Activated T-helper 1 cell treated with Interleukin-2 at 50 U/mL for 16 hours (primary cell): ENCODE measurements at places on chromosomes 11 and 22.
A peak's percentile ranks its signal among the peaks of the same experiment; 100 is the strongest.

DNA sequence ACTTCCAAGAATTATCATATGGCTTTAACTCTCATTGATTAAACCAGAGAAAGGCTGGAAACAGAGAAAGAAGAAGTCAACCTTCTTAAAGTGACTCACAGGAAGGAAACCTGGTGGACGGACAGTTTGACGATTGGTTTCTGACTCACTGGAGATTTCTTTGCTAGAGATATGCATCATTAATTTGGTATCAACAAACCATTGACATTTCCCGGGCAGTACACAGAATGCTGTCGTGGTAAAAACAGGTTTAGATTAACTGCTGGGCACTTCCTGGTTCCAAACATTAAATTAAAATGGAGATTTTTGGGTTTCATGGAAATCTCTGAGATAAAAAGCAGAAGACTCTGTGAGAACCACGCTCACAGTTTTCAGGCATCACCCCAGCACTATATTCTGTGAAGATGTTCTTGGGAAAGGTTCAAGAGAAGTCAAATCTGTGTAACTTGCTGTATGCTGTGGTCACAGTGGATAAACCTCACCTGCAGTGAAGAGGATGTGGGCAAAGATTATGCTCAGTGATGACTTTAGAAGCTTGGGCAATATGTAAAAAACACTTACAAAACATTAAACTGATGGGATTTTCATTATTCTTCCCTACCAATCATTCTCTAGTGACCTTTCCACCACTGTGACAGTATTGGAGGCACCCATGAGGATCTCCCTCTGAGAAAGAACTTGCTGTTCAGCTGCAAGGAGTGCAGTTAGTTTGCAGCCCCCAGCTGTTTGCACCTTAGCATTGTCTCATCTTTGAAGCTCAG is 61.1 kb upstream of the CD44 start:
- DNase-seq, result peak; percentile 21

- DNase-seq, result no peak
These were observed 39.7 kb downstream of the DEUP1 start for GRCh38 chr11:93370260-93370659.

DNA sequence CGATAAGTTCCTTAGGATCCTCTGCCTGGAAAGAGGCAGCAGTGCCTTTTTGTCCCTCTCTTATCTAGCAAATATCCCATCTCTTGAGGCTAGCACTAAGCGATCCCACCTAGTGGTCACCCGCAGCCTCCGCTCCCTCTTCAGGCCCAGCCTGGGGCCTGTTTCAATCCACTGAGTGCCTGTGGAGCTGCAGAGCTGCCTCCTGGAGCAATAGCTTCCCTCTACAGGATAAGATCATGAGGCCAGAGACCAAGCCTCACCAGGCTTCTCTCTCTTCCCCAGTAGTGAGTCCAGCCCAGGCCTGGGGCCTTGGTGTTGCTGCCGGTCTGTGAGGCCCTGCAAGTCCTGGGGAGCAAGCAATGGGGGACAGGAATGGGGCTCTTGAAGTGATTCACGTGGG is 65.8 kb downstream of the SLC22A12 start:
- DNase-seq, result no peak

GRCh38 chr11:64672875-64673274 is 50.1 kb downstream of the NRXN2 start:
- DNase-seq, result no peak

DNA sequence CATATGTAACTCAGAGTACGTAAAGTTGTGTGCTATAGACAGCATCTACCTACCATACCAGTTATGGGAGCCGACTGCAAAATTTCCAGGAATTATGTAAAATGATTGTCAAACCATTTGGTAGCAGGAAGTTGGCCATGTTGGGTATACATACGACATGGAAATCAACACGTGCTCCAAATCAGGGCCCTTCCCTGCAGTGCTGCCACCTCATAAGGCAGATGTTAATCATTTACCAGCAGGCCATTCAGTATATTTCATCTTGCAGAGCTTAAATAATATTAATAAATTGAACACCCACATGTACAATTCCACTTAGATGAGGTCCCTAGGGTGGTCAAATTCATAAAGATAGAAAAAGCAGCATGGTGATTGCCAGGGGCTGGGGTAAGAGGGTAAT is 9.8 kb downstream of the MS4A18 start:
- DNase-seq, result no peak

- DNase-seq, result peak; percentile 86
These were observed at the start of gene XBP1 for GRCh38 chr22:28800308-28801041. XBP1 (minus strand) TSS chr22:28800569.

GRCh38 chr22:49863931-49864330 is 10.3 kb downstream of the ZBED4 start:
- DNase-seq, result no peak

DNA sequence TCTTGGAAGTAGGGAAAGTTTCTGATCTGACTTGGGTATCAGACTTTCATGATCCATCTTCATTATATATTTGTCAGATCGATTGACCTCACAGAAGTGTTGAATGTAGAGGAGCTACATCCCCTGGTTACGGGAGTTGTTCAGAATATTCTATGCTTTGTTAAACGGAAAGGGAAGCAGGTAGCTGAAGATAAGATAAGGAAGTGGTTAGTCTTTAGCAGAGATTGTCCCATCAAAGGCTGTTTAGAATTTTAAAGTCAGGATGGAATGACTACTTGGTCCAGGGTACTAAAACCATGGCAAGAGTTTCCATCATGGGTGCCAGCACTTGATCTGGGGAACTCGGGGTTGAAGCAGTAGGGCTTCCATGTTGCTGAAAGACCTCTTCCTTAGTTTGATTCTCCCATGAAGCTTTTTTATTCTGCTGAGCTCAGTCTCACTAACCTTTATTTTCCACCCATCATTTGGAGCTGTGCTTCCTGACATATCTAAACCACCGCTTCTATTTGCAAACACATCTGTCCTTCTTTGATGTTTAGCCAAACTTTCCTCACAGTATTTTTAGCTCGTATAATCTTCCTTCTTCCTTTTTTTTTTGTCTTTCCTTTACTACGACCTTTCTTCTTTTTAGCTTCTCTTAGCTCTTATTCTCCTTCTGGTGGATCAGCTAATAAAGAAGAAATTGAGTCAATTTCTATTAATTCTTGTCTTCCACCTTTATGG is 4.0 kb upstream of the C22orf31 start:
- no peak for DNase-seq

- no peak for DNase-seq
These were observed 189.5 kb downstream of the FAM76B start for GRCh38 chr11:95599959-95600586.

DNA sequence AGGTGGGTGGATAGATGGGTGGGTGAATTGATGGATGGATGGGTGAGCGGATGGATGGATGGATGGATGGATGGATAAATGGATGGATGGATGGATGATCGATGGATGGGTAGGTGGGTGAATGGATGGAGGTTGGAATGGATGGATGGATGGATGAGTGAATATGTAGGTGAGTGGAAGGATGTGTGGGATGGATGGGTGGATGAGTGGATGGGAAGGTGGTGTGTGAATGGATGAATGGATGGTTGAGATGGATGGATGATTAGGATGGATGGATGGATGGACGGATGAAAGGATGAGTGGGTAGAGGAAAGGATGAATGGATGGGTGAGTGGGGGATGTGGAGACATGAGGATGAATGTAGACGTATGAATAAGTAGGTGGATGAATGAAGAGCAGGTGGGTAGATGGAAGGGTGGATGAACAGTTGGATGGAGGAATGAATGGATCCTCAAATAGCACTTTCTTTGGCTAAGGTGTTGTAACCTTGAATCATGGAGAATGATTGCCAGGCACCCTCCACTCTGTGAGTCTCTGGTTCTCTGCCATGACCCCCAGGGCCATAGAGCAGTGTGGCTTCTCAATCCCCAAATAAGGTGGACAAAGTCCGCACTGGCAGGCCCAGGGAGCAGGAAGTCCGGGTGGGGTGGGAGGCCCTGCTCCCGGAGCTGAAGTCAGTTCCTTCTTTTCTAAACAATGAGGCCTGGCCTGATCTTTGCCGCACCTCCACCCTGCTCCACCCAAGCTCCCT is 36.9 kb downstream of the IGF2 start:
- no peak for DNase-seq

DNA sequence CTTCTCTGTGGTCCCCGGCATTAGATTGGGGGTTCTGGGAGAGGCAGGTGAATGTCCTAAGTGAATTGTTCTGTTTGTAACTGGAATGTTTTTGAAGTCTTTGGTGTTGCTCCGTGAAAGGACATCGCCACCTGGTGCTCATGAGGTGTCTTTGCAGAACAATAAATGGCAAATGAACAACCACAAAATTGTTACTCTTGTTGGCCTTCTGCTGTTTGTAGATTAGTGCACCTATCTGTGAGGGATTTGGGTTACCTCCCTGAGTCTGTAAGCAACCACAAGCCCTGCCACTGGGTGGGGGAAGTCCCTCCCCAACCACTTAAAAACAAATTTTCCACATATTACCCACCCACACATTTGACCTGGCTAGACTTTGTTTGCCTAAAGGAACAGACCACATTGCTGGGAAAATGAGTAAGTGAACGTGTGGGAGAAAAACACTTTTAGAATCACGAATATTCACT is 4.7 kb downstream of the MPEG1 start:
- DNase-seq, result no peak

GRCh38 chr22:44180706-44181032 is at the start of gene PARVG:
PARVG (plus strand) TSS chr22:44180925; CDS start chr22:44183330, 2,405 bp downstream.
- DNase-seq, result no peak

DNA sequence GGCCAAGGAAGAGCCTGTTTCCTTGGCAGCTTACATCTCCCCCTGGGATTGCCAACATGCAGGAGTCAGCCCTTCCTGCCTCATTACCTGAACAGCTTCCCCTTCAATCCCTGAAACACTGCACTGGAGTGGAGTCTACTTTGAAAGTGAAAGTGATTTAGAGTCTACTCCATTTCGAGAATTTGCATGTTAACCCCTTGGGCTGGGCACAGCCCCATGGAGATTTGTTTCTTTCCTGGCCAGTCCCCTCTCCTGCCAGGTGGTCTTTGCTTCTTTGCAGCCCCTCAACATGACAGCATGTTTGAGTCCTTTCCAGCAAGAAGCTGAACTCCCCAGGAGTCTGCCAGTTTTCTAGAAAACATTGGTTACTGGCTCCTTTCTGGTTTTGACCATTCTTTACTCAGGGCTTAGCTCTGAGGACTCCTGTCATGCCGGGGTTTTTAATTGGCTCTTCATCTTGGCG is 59.9 kb downstream of the TRAF6 start:
- DNase-seq, result no peak

- no peak for DNase-seq
These were observed 889.7 kb upstream of the API5 start for GRCh38 chr11:42422090-42422489.

DNA sequence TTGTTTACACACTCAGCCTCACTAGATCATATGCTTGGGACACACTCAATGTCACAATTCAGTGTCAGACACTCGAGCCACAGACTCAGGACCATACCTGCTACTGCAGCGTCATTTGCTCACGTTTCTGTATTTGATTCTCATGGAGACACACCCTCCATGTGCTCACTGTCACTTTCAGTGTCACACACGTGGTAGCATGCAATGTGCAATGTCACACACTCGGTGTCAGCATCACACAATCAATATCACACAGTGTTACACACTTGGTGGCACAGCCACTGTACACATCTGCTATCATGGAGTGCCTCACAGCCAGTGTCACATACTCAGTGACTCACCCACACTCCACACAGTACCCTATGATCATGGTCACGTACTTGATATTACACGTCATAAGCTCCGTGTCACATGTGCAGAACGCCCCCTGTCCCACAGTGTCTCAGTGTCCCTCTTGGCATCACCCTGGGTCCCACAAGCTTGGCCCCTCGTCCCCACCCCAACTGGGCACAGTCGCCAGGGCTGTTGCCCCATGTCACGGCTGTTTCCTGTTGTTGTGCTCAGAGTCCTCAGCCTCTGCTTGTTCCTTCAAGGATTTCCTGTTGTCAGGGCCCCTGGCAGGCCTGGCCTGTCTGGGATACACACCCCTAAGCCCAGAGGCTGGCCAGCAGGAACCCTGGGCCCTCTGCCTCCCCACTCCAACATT is 49.6 kb downstream of the PDE2A start:
- no peak for DNase-seq

- DNase-seq, result no peak
These were observed 3.5 kb downstream of the ZP1 start for GRCh38 chr11:60870733-60871377.

DNA sequence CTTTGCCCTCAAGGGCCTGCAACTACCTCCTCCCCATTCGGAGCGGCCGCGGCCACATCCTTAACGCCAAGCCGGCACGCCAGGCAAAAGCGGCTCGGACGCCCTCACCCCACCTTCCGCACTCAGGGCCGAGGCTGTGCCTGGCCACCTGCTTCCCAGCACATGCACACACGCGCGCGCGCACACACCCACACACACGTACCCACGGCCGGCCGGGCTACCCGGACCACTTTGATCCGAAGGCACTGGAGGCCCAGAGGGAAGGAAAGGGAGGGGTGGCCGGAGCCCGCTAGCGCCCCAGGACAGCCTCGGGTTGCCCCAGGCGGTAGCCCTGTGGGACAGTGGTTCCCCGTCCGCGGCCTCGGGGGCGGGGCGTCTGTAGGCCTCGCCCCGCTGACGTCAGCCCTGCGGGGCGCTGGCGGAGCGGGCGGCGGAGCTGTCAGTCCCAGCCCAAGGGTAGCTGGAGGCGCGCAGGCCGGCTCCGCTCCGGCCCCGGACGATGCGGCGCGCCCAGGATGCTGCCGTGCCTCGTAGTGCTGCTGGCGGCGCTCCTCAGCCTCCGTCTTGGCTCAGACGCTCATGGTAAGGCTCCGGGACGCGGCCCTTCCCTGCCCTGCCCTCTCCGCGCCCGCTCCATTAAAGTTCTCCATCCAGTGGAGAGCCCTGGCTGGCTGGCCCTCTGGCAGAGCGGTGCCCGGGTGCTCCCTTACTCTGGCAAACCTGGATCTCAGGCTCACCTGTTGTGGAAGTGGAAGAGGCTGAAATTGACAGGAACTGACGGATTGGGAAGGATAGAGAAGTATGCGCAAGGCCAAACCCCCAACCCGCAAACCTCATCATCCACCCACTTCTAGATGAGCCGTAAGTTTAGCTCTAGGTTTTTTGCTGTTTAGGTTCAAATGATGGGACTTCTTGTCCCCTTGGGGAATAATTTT is at the start of gene IL10RA:
Gene IL10RA, plus strand, starts transcription at position 442 of the 935 bp plus-strand sequence. Its CDS starts 74 bp downstream, at position 516.
- peak; percentile 81 for DNase-seq

GRCh38 chr11:88357323-88358039 is 19.9 kb upstream of the CTSC start:
- no peak for DNase-seq

GRCh38 chr11:59212744-59213631 is at the start of gene MPEG1:
MPEG1 (minus strand) TSS chr11:59212927; CDS start chr11:59212865, 62 bp downstream.
- DNase-seq, result no peak

GRCh38 chr11:21949763-21950413 is 243.0 kb upstream of the ANO5 start:
- no peak for DNase-seq

DNA sequence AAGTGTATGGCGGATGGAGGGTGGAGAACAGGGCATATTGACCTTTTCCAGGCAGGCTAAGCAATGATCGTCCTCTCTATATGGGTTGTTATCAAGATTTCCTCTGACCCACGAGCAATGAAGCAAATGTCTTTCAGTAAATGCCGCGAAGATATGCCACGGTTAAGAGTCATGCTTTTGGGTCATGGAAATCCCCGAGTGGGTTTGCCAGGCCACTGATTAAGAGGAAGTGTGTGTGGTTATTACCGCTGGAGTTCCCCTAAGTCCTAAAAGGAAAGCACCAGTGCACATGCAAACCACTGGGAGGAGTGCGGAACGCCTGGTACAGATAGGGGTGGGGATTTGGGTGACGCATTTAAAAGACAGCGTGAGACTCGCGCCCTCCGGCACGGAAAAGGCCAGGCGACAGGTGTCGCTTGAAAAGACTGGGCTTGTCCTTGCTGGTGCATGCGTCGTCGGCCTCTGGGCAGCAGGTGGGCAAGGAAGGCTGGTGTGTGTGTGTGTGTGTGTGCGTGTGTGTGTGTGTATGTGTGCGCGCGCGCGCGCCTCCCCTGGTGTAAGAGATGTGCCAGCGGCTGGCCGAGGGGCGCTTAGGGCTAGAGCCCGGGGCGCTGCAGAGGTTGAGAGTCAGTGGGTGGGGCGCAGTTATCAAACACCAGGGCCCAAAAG is at the start of gene BIRC3:
Gene BIRC3, plus strand, starts transcription at position 386 of the 669 bp plus-strand sequence. CDS start 7,026 bp downstream, outside the sequence.
- peak; percentile 79 for DNase-seq
